ENCODE measurements at places on chromosomes 4 and X.
A peak's percentile ranks its signal among the peaks of the same experiment; 100 is the strongest.

- DNase-seq = no peak
Observed at GRCh38 chr4:144831971-144832370, 186.0 kb downstream of the HHIP start.

DNA sequence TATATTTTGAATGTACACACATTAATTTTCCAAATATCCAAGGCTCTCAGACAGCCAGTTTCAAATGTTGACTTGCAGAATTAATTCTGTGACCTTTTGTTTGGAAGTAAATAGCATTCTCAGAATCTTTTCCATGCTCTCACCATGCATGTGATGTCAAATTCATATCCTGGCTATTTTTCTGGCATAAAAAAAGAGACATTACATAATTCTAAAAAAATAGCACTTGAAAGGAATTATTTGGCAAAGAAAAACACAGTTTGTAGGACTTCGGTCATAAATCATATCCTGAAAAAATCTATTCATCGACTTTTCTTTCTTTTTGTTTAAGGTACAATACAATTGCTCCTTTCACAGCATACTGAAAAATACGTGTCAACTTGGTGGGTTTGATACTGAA, 111.2 kb downstream of the GLRA3 start:
- DNase-seq = no peak

DNA sequence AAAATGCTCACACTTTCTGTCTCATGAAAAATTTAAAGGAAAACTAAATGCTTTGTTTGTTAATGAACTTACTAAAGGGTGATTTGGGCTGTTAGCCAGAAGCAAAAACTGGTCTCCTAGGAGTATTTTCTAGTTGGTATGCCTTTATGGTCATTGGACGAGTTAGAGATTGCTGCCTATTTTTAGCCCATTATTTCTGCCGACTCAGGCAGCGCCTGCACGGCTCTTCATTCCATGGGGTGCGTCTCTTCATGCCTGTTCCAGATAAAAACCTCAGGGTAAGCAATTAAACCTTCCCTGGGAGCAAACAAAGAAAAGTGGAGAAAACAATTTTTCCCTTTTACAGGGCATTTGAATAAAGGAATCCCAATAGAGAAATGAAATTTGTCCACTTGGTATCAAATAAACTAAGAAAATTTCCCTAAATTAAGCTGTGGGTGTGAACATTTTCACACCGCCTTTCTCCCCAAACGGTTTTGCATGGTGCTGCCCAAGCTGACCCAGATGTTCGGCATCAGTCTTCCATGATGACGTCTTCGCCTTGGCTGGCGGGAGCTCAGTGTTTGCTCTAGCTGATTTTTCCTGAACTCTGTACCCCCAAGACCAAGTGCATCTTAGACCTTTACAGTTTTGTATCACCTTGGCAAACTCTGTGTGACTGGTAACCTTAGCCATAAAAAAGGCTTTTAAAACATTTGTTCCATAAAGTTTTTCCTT, 61.7 kb upstream of the ADGRG2 start:
- DNase-seq = no peak

DNA sequence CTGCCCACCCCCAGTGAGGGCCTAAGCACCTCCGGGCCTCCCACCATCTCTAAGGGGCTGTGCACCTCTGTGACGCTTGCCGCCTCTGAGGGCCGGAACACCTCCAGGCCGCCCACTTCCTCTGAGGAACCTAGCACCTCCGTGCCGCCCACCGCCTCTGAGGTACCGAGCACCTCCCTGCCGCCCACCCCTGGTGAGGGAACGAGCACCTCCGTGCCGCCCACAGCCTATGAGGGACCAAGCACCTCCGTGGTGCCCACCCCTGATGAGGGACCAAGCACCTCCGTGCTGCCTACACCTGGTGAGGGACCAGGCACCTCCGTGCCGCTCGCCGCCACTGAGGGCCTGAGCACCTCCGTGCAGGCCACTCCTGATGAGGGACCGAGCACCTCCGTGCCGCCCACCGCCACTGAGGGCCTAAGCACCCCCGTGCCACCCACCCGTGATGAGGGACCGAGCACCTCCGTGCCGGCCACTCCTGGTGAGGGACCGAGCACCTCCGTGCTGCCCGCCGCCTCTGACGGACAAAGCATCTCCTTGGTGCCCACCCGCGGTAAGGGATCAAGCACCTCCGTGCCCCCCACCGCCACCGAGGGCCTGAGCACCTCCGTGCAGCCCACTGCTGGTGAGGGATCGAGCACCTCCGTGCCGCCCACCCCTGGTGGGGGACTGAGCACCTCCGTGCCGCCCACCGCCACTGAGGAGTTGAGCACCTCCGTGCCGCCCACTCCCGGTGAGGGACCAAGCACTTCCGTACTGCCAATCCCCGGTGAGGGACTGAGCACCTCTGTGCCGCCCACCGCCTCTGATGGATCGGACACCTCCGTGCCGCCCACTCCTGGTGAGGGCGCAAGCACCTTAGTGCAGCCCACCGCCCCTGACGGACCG, 977 bp downstream of the MAGEE1 start:
- peak; percentile 3 for DNase-seq

DNA sequence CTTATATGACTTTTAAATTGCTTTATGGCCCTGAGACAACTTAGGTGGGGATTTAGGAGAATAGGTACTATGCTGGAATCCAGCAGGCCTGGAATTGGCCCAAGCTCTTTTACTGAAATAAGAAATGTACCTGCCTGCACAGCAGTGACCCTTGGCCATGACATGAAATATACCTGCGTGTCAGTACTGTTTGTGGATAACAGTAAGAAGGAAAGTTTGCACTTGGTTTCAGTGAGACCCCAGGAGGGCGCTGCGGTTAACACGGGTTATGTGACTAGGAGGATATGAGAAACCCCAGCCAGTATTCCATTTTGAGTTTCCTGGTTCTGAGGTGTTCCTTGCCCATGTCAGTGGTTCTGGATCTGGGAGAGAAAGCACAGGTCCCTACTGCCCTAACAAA, 5.3 kb downstream of the MTM1 start:
- no peak for DNase-seq

DNA sequence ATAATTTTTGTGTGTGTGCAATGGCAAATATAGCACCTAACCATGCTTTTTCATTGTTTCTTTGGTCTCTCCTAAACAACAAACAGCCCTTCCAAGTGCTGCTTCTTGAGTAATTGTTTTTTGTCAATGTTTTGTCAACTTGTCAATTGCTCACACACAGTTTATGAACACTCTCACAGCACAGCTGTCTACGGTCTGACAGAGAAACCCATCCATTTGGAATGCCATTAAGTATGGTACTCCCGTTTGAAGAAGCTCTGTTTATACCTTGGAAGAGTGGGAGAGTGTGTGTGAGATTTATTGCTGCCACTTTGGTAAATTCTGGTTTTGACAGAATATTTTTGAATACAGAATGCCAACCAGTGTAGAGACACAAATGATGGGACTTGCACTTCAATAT, 254.6 kb downstream of the LDB2 start:
- DNase-seq = no peak

DNA sequence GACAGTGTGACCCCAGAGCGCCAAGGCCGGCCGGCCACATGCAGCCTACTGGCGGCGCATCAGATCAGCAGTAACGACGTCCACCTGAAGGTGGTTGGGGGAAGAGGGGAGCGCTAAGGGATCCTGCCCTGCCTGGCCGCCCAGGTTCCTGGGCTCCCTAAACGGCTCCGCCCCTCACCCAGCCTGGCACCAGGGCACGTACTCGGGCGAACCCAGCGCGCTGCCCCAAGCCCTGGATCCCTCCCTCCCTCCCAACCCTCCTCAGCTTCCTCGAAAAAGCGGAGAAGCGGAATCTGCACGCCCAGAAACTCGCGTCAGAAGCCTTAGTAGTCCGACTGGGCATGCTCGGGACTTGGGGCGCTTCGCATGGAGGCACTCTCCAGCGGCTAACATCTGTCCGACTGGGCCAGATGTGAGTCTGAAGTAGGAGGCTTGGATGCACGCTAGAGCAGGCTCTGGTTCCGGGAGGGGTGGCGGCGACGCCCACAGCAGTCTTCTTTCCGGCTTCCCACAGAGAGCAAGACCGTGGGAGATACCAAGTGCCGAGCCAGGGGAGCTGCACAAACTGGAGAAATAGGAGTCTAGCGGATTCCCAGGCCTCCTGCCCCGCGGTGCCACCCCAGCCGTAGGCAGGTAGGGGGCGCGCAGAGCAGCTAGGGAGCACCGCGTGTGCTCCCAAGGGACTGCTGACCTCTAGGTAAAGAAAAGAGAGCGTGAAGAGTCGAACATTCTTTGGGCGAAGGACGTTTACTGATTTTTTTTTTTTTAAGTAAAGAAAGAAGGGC, 114.3 kb upstream of the TEX13C start:
- DNase-seq = peak; percentile 3

DNA sequence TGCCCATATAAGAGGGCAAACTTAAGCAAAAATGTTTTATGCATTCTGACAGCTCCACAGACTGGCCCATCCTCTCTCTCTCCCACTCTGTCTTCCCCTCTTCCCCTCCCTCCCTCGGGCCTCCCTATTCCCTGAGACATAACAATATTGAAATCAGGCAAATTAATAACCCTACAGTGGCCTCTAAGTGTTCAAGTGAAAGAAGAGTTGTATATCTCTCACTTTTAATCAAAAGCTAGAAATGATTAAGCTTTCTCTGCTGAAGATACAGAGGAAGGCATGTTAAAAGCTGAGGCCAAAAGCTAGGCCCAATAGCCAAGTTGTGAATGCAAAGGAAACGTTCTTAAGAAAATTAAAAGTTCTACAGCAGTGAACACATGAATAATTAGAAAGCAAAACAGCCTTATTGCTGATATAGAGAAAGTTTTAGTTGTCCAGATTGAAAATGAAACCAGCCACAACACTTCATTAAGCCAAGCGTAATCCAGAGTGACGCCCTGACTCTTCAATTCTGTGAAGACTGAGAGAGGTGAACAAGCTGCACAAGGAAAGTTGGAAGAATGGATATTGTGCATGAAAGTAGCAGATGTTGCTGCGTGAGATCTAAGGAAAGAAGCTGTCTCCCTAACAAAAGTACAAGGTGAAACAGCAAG, 54.9 kb downstream of the USO1 start:
- no peak for DNase-seq

GRCh38 chr4:112312610-112313239, 15.6 kb downstream of the ALPK1 start:
- DNase-seq = no peak

DNA sequence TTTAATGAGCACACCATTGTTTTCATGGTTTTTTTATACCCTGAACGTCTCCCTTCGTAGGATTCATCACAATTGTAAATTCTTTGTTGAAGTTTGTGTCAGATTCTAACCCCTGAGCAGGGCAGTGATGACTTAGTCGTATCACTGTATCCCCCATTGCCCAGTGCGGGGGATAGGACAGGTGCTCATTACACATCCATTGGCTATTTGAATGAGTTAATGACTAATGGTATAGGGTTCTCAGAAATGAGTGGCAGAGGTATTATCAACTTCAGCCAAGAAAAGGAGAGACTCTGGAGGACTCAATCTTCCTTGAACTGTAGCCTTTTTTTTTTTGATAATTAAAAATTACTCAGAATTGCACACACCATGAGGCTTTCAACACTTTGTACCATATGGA, 64.6 kb downstream of the SYNPO2 start:
- DNase-seq = no peak

DNA sequence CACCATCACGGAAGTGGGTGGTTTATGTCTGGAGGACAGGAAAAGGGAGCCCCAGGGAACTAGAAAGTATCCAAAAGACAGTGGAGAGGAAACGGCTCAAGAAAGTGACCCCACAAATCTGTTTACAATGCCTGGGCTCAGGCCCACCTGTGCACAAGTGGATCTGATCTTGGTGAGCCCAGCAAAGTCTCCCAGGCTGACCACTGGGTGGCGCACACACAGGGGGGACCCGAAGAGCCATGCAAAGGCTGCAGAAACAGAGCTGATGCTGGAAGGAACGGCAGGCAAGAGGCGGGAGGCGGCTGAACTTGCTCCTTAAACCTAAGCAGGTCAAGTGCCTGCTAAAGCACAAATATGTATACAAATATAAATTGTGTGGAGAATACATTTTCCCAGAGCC, 9.6 kb downstream of the HAUS7 start:
- peak; percentile 69 for DNase-seq

DNA sequence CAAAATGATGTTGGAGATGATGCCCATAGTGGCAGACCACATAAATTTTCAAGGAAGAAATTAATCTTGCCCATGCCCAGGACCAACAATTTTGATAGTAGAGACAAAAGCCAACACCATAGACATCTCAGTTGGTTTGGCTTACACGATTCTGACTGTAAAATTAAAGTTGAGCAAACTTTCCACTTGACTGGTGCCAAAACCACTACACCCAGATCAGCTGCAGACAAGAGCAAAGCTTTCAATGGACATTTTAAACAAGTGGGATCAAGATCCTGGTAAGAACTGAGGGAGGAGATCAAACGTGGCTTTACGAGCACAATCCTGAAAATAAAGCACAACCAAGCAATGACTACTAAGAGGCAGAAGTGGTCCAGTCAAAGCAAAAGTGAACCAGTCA, 90.7 kb downstream of the PAPSS1 start:
- DNase-seq = no peak

GRCh38 chr4:138298866-138299265, 56.7 kb upstream of the SLC7A11 start:
- DNase-seq = no peak

GRCh38 chr4:155759372-155760252, 791 bp downstream of the GUCY1B1 start:
- DNase-seq = peak; percentile 77

DNA sequence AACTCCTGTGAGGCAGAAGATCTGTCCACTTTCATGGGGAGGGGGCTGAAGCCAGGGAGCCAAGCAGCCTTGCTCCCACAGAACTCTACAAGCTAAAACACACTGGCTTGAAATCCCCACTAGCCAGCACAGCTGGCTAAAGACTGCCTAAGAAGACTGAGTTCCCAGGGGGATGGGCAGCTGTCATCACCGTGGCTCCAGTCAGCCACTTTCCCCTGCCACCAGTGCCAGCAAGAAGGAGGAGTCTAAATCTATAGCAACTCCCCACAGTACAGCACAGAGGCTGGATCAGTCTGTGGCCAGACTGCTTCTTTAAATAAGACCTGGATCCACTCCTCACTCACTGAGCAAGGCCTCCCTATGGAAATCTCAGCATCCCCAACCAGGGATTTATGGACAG, 308.6 kb downstream of the FAM47B start:
- peak; percentile 24 for DNase-seq

- no peak for DNase-seq
Observed at GRCh38 chr4:16158504-16158852, 67.8 kb downstream of the TAPT1 start.

- DNase-seq = no peak
Observed at GRCh38 chr4:32258986-32259385, 1538.8 kb downstream of the PCDH7 start.

- peak; percentile 49 for DNase-seq
Observed at GRCh38 chr4:67713529-67714247, 12.7 kb upstream of the UBA6 start.

Data from BE2C (cell line).